ENCODE measurements at places on chromosomes 4 and X. TPM values are rescaled to one million over a fixed set of nuclear protein-coding genes. Genes with fewer than 3 reads are reported as not detected.
A peak's percentile ranks its signal among the peaks of the same experiment; 100 is the strongest.

TLR3 gene
- not detected for total RNA-seq

EREG gene
- not detected for total RNA-seq

TBX22 gene
- total RNA-seq: not detected

IGBP1 gene
- total RNA-seq: 30.5 TPM

CSAG1 gene
- not detected for total RNA-seq

GRCh38 chr4:3462790-3463415 is at the start of gene DOK7:
DOK7 (plus strand) TSS chr4:3463306; CDS start chr4:3463376, 70 bp downstream.
- DNase-seq: no peak

GRCh38 chrX:81206476-81206875 is 4.6 kb downstream of the SH3BGRL start:
- no peak for DNase-seq

DNA sequence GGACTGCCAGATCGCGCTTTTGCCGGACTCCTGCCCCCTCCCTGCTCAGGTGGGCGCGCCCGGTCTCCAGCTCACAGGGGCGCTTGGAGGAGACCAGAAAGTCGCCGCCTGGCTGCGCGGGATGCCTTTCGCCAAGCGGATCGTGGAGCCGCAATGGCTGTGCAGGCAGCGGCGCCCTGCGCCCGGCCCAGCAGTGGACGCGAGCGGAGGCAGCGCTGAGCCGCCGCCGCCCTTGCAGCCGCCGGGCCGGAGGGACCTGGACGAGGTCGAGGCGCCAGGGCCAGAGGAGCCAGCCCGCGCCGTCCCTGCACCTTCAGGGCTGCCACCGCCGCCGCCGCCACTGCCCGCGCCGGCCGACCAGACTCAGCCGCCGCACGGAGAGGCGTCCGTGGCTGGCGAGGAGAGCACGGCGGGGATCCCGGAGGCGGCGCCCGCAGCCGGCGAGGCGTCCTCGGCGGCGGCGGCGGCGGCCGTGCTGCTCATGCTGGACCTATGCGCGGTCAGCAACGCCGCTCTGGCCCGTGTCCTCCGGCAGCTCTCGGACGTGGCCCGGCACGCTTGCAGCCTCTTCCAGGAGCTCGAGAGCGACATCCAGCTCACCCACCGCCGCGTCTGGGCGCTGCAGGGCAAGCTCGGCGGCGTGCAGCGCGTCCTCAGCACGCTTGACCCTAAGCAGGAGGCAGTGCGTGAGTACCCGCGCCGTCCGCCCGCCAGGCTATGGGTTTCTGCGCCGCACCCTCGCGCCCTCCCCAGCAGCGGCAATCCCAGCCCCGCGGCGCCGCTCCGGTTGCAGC is 834 bp downstream of the NHS start:
- DNase-seq: no peak

DNA sequence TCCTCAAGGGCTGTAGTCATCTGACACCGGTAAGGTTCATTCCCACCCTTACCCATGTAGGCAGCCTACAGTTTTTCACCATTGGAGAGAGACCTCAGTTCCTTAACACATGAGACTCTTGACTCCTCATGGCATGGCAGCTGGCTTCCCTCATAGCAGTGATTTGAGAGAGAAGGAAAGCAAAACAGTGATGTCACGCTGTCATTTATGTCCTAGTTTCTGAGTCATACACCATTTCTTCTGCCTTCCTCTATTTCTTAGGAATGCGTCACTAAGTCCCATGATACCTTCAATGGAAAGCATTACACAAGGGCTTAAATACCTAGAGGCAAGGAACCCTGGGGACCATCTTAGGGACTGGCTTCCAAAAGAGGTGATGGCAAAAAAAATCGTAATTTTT is 226.1 kb downstream of the SPCS3 start:
- no peak for DNase-seq

GRCh38 chr4:10118048-10119004 is 1.7 kb upstream of the WDR1 start:
- peak; percentile 71 for DNase-seq

GRCh38 chr4:94304365-94304971 is 38.2 kb downstream of the HPGDS start:
- DNase-seq: peak; percentile 63

DNA sequence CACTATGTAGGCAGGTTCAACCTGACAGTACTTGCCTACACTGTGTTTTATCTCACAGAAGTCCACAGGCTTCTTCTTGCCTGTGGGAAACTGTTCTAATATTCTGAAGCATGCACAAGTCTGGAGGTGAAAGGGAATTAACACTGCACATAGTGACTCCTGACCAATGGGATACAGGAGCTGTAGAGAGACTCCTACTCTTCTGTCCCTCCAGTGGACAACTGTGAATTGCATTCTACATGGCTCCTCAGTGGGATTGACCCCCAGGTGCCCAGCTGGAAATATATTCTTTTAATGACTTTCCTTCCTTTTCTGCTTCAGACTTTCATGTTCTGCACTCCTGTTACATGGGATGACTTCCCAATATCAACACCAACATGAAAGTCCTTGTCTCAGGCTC is 8.2 kb upstream of the YIPF6 start:
- no peak for DNase-seq
